ENCODE measurements at places on chromosomes 3 and 15. TPM values are rescaled to one million over a fixed set of nuclear protein-coding genes. Genes with fewer than 3 reads are reported as not detected.

The BNC1 gene
- total RNA-seq = 1.6 TPM

The KBTBD13 gene
- total RNA-seq = 1.6 TPM

The CPB1 gene
- 2.1 TPM for total RNA-seq

The KNG1 gene
- total RNA-seq = 0.52 TPM

The SHISA5 gene
- 32.4 TPM for total RNA-seq

The HHLA2 gene
- total RNA-seq = not detected

The PLCH1 gene
- 0.52 TPM for total RNA-seq

The ZDHHC3 gene
- total RNA-seq = 25.6 TPM

The FEZF2 gene
- total RNA-seq = not detected

The ZCWPW2 gene
- total RNA-seq = 2.1 TPM

The EPHA3 gene
- total RNA-seq = 27.7 TPM

The GOLGA6L7 gene
- not detected for total RNA-seq

The NEK11 gene
- total RNA-seq = 20.9 TPM

The ACTRT3 gene
- 1.6 TPM for total RNA-seq

The FILIP1L gene
- total RNA-seq = 29.2 TPM

The TJP1 gene
- total RNA-seq = 53.2 TPM

The CACNA2D3 gene
- total RNA-seq = 3.1 TPM

The OR5K2 gene
- not detected for total RNA-seq

The IL17RE gene
- not detected for total RNA-seq

The CCR8 gene
- total RNA-seq = not detected

The LRRC2 gene
- total RNA-seq = 3.7 TPM

The IGDCC3 gene
- total RNA-seq = 1.0 TPM

The OXTR gene
- total RNA-seq = 0.52 TPM

The RGMA gene
- 5.7 TPM for total RNA-seq

The KNL1 gene
- 6.3 TPM for total RNA-seq

The C3orf20 gene
- 0.52 TPM for total RNA-seq

The CAPN3 gene
- total RNA-seq = 675 TPM

The UNC13C gene
- 3.1 TPM for total RNA-seq

The ITPKA gene
- not detected for total RNA-seq

The NUTM1 gene
- total RNA-seq = not detected

The GATA2 gene
- 0.52 TPM for total RNA-seq

The FETUB gene
- total RNA-seq = not detected

The TRAT1 gene
- total RNA-seq = under 0.01 TPM

The MME gene
- total RNA-seq = 12.5 TPM

The HRG gene
- not detected for total RNA-seq

The C3orf85 gene
- total RNA-seq = not detected

The RNU5B-1 gene
- not detected for total RNA-seq

The SRP14 gene
- 72.5 TPM for total RNA-seq

The SPATA12 gene
- not detected for total RNA-seq

The SLC28A1 gene
- 0.52 TPM for total RNA-seq

All from skeletal muscle tissue (tissue), 5 donors.